Cortex of kidney (tissue), 1 donor: ENCODE measurements at places on chromosomes 3 and 15.

GRCh38 chr3:10746684-10747083 is 69.3 kb upstream of the SLC6A11 start:
- no peak for DNase-seq

GRCh38 chr15:52287114-52287513 is 8.5 kb downstream of the MYO5C start:
- DNase-seq = no peak

DNA sequence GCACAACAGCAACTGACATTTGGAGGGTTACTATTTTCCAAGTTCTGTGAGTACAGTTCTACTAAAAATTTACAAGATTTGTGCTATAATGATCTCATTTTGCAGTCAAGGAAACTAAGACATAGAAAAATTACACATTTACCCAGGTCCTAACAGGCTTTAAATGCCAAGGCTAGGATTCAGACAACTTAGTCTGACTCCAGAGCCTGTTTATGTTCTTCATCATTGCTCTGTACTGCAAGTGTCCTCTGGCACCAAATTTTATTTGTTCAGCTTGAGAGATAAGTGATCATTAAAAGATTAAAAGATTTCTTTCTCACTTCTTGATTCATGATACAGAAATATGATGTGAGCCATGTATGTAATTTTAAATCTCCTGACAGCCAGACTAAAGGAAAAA is 290.8 kb downstream of the UBE2E2 start:
- no peak for DNase-seq

GRCh38 chr3:43817825-43818224 is 127.1 kb downstream of the ABHD5 start:
- DNase-seq = no peak

GRCh38 chr15:63888146-63888545 is 54.4 kb upstream of the HERC1 start:
- DNase-seq = no peak

- no peak for DNase-seq
Observed at GRCh38 chr3:141941093-141941492, 64.7 kb downstream of the ATP1B3 start.

- DNase-seq = no peak
Observed at GRCh38 chr3:33980252-33980651, 181.8 kb downstream of the PDCD6IP start.

DNA sequence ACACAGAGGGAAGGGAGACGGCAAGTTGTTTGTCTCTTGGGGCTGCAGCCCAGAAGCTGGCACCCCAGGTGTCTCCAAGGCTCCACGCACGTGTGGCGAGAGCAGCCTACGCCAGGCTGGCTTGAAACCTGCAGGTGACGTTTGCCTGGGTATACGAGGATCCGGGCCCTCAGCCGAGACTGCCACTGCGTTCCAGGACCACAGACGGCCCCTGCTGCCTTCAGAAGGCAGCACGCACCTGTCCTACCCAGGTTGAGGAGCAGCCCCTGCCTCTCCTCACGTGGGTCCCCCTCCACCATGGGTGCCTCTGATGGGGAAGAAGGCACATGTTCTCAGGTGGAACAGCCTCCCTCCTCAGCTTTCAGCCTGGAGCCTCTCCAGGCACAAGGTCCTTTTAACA is 75.3 kb upstream of the PRR20G start:
- DNase-seq = no peak

DNA sequence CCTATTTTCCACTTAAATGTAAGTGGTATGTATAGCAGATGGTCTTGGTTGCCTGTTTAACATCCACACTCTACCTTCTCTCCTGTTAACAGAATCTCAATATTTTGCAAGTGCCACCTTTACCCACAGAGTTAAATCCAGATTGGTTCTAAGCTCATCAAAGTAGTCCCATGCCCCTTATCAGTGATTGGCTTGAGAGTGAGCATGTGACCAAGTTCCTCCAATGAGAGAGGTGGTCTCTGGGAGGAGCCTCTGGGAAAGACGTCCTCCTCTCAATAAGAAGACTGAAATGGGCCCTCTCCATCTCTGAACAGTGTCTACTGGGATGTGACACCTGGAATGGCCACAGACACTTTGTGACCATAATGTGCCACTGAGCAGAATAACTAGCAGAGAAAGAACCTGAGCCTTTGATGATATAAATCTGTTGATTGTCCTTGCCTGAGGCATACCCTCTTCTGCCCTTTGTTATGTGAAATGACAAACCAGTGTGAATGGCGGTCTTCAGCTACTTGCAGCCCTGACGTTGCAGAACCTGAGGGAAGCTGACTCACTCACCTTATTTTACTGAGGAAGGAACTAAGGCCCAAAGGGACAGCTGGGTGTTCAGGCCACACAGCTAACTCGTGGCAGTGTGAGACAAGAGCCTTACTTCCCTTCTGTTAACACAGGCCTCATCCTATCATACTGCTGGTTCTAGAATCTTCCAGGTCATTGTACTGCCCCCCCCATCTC is 42.4 kb upstream of the LARS2 start:
- no peak for DNase-seq

DNA sequence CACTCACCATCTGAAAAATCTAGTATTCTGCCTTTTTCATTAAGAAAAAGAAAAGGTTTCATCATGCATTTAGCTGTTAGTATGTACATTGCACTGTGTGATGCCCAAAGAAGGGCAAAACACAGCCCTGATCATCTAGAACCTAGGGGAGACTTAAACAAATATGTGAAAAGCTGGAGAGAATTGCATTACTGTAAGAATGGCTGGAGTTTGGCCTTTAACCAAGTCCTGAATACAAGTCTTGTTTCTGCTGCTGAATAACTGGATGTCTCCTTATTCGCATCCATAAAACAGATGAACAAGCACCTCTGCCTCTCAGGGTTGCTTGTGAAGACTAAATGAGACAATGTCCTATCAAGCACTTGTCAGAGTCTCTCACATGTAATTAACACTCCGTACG is 233.4 kb upstream of the LRTM1 start:
- DNase-seq = no peak

DNA sequence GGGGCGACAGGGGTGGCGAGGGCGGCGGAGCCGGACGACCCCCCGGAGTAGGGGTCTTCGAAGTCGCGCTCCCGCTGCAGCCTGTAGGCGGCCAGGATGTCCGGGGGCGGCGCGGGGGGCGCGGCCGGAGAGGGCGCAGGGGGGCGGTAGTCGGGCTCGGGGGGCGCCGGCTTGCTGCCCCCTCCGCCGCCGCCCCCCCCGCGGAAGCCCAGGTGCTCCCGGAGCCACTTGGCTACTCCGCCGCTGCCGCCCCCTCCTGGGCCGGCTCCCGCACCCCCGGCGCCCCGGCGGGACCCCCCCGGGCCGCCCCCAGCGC is 230 bp downstream of the SHF start:
- no peak for DNase-seq

- DNase-seq = no peak
Observed at GRCh38 chr3:55721716-55722484, 234.8 kb upstream of the WNT5A start.

GRCh38 chr3:79415356-79415755 is 352.4 kb downstream of the ROBO1 start:
- DNase-seq = no peak

GRCh38 chr15:22980189-22981050 is at the start of gene CYFIP1:
Gene CYFIP1 (minus strand): TSS chr15:22980368. CDS start chr15:22947285, 33,083 bp downstream.
- DNase-seq = peak; percentile 65

DNA sequence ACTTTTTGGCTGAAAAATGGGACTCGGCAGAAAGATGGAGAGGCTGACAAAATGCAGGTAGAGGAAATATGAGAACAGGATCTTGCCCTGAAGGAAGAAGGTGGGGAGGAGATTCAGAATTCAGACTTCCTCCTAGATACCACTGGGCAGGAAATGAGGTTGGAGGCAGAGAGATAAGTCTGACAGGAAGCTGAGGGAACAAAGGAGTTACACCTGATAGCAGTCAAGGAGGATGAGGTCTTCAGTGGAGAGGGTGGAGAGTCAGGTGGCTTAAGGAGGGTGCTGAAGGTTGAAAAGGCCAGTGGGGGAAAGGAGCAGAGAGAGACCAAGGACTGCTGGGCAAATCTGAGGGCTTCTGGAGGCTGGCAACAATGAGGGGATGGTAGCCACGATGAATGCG is 56.8 kb downstream of the CCR4 start:
- no peak for DNase-seq

DNA sequence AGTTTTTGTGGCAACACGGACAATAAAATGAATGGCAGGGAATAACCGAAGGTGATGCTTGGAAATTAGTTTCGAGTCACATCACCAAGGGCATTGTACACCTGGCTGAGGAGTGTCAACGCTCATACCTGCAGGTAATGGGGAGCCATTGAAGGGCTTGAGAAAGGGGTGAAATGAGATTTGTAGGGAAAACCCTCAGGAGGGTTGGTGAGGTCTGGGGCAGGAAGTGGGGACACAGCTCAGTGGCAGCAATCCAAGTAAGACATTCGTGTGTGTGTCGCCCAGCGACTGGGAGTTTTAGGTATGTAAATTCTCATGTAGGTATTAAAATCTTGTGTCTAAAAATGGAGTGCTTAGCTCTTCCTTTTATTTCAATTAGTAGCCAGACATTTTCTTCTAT is 14.3 kb downstream of the PARP14 start:
- no peak for DNase-seq

- no peak for DNase-seq
Observed at GRCh38 chr3:29972320-29972993, 633.9 kb upstream of the TGFBR2 start.

GRCh38 chr3:187856555-187856954 is 111.3 kb upstream of the BCL6 start:
- no peak for DNase-seq

- no peak for DNase-seq
Observed at GRCh38 chr15:58951388-58952007, 18.0 kb upstream of the SLTM start.

DNA sequence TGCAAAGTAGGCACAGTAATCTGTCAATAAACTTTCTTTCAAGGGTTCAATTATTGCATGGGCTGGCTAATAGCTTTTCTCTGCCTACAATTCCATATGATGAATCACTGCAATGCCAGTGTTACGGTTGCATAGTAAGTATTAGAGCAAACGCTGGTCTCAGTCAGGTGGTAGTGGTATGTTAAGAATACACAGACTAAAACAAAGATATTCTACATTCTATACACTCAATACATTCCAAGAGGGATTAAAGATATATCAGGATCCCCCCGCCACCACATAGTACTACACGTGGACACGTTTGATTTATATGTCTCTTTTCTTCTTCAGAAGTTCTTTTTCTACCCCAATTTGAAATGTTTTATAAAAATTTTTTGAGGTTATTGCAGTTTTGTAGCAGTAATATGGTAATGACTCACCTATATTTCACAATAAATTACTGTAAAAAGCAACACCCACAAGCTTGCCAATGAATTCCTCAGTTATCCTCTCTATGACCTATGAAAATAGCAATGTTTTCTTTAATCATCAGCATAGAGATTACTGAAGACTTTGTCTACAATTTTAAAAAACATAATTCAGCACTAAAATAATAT is 68.2 kb downstream of the CD200R1L start:
- DNase-seq = no peak

DNA sequence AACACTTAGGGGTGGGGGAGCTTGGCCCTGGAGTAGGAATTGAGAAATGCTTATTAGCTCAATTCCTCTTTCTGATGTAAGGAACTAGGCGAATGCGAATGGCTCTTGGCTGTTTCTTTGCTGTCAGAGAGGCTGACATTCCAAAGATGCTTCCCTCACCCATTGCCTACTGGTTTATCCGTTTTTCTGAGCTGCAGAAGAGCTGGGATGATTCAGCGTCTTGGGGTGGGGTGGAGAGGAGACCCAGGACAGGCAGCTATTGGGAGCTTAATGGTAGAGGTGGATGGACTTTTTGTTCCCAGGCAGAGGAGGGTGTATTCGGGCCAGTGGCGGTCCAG is 9.8 kb downstream of the PLEKHO2 start:
- no peak for DNase-seq

DNA sequence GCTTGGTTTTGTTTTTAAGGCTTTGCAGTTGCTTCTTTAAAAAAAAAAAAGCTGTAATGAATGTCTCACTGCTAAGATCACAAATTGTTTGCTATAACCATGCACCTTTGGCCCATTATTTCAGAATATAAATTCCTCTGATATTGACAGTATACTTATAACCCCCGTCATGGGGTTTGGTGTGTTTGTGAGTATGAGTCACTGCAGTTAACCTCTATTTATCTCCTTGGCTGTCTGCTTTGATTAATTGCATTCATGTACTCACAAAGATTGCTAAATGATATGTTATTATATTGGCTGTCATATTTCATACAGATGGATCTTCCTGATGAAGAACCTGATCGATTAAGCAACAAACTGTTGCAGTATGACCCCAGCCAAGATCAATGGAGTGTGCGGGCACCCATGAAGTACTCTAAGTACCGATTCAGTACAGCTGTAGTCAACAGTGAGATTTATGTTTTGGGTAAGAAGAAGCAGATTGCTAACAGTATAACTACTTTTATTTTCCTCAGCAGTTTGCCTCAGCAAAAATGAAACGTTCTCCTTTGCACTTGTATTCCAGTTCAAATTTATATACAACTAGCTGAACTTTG is 14.9 kb downstream of the KBTBD12 start:
- DNase-seq = no peak

- DNase-seq = no peak
Observed at GRCh38 chr3:141055136-141055535, 4.0 kb downstream of the SPSB4 start.

DNA sequence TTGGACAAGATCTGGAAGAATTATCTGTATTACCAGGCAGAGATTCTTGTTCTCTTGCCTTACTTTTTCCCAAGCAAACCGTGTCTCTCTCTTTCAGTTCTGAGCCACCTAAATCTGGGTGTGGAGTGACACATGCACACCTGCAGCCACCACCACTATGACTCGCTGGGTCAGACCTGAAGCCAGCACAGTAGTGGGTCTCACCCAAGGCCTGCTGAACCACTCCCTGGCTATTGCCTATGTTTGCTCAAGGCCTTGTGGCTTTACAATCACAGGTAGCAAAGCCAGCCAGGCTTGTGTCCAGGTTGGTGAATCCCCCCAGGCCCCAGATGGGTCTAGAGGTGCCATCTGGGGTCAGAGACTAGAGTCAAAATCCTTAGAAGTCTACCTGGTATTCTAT is 28.7 kb upstream of the COPB2 start:
- no peak for DNase-seq

GRCh38 chr3:14127516-14128161 is 2.8 kb downstream of the TMEM43 start:
- DNase-seq = no peak

GRCh38 chr3:107574650-107575049 is 51.9 kb downstream of the BBX start:
- DNase-seq = no peak

GRCh38 chr3:119580067-119580760 is 922 bp downstream of the ADPRH start:
- DNase-seq = no peak

- no peak for DNase-seq
Observed at GRCh38 chr3:42892169-42892568, 13.8 kb upstream of the ZNF662 start.
